Spleen (tissue), 13 donors: ENCODE measurements at places on chromosomes 5 and 9. TPM values are rescaled to one million over a fixed set of nuclear protein-coding genes. Genes with fewer than 3 reads are reported as not detected.

DNA sequence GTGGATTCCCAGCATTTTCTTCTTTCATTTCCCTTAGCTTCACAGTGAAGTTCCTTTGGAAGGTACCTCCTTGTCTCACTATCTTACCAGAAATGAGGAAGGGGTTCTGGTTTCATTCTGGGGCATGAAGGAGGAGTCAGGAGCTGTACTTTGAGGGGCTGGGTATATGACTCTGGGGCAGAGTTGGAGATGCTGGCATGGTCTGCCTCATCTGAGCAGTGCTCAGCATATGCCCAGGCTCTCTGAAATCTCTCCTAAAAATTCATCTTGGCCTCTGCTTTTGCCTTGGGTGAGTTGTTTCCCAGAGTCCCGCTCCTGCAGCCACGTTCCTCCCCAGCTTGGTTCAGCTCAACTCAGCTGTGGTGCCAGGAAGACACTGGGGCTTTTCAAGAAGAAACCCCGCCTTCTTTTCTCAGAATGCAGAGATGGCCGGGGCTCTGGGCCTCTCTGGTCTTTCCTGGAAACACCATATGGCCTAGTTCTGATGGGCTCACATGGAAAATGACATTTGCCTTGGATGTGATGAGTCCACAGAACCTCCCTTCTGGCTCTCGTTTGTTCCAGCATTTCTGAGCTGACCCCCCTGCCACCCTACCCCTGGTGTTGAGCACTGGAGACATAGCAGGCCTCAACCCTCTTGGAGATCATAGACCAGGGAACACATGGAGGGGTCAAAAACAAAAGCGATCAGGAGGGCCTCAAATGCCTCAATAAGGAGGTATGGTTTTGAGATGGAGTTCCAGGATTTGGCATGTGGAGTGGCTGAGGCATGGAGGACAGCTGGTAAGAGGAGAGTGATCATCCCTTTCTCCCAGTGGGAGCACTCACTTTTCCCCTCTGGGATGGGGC lies 12.0 kb upstream of the TGFBR1 start:
- DNase-seq, result no peak

GRCh38 chr5:1112596-1113331 lies 901 bp upstream of the SLC12A7 start:
- DNase-seq, result no peak

DNA sequence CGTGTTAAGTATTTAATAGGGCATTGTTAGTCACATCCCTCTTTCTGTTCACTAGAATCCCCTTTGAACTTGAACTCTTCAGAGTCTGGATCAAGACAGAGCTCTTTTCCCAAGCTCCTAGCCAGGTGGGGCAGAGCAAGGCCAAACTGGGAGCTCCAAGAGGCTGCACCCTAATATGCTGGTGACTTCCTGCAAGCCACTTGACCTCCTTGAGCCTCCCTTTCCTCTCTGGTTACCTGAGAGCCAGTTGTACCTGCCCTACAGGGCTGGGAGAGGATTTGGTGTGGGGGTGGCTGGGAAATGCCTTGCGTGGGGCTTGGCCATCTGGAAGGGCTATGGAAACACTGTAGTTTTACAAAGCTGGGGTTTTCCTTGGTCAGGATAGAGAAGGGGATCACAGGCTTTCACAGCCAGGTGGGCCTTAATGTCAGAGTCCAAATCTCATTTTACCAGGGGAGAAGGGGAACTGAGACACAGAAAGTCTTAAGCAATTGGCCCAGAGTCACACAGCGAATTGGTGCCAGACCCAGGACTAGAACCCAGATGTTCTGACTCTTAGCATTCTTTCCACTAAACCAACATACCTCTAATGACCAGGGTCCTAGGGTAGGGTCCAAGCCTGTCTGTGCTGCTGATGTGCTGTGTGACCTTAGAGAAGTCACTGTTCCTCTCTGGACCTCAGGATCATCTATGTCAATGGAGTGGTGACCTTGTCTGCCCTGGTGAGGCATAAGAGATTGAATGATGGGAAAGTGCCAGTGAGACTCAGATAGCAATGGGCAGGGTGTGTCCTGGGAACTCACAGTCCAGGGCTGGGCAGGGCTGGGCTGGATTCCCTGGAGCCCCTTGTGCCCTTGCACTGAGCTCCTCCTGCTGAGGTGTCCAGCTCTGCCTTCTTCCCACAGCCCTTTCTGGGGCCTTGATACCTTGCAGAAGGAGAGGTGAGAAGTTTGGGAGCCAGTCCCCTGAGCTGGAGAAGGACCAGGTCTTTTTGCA lies 35.8 kb downstream of the GSN start:
- peak; percentile 38 for DNase-seq

SLC2A8 gene
- 21.6 TPM for total RNA-seq

DNA sequence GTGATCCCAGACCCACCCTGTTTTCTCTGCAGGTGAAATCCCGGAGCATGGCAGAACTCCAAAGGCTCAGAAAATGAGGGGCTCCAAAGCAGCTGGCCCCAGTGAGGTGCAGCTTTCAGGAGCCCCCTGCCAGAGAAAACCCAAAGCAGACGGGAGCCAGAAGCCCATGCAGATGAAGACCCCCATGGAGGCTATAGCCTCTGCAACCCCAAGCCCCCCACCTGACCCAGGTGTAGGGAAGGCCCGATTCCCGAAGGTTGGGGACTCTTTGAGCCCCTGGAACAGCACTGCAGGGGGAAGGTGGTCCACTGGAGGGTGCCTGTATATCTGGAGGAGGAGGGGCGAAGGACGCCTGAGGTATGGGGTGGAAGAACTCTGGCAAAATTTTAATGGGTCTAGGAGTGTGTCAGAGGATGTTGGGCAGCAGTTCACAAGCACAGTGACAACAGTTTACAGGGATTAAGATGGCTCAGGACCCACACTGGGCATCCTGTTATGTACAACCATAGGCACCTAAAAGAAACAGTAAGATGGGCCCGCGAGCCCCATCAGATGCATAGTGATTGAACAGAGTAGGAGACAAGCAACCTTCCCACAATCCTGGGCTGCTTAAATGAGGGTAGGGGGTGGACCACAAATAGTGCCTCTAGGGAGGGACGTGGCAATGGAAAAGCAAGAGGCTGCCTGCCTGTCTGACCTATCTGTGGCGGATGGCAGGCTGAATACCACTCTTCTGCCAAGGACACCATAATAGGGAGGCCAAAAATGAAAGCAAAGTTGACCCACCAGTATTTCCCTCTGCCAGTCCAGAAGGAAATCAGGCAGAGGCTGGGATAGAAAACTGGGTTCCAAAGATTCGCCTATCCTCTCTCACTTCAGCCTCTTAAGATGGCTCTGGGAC lies 16.4 kb upstream of the ANXA6 start:
- DNase-seq, result no peak

CLIC3 gene
- 6.2 TPM for total RNA-seq

GRCh38 chr9:120030847-120031246 lies 549.1 kb downstream of the CDK5RAP2 start:
- DNase-seq, result no peak

LPAR1 gene
- total RNA-seq, result 35.7 TPM

GRCh38 chr5:34941936-34942335 lies 12.6 kb downstream of the DNAJC21 start:
- DNase-seq, result no peak
